ENCODE measurements at places on chromosomes 7 and 10. TPM values are rescaled to one million over a fixed set of nuclear protein-coding genes. Genes with fewer than 3 reads are reported as not detected.

Gene DKK1
- 156 TPM for polyA plus RNA-seq

Gene GPC2
- 0.60 TPM for polyA plus RNA-seq

Gene AGR3
- not detected for polyA plus RNA-seq

Gene CLRN3
- not detected for polyA plus RNA-seq

Gene TDRD1
- 0.22 TPM for polyA plus RNA-seq

Gene ANXA8
- polyA plus RNA-seq, result 0.09 TPM

Gene NPFFR1
- not detected for polyA plus RNA-seq

DNA sequence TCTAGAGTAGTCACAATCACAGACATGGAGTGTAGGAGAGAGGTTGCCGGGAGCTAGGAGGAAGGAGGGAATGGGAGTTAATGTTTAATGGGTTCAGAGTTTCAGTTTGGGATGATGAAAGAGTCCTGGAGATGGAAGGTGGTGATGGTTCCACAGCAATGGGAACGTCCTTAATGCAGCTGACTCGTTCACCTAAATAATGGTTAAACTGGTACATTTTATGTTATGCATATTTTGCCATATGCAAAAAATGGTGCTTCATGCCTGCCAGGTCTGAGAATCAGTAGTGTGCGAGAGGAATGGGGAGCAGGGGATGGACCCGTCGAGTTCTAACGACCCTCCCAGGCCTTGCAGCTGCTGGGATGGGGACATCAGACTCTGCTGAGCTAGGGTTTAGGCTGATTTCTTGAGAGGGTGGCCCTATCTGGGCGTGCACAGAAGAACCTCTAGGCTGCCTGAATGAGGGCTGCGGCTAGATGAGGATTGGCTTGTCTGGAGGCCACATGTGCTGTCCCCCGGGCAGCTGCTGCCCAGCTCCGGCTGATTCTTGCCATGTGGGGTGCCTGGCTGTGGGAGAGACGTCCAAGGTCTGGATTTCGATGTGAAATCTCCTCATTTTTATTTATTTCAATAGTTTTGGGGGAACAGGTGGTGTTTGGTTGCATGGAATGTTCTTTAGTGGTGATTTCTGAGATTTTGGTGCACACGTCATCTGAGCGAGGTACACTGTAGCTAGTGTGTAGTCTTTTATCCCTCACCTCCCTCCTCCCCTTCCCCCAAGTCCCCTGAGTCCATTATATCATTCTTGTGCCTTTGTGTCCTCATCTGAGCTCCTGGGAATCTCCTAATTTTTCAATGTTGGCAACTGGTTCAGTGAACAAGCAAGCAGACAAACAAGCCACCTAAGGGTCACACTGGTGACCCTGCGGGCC lies 116.0 kb downstream of the GRK5 start:
- DNase-seq, result no peak
- H3K4me1 ChIP-seq, result peaks cover 9% of the 10 kb centered on the region
- H3K27me3 ChIP-seq, result no peaks in the 10 kb centered on the region
- no peak overlapping the region for H3K4me3 ChIP-seq

GRCh38 chr10:31803606-31804351 lies 124.9 kb downstream of the ARHGAP12 start:
- DNase-seq, result no peak
- no peak overlapping the region for H3K4me3 ChIP-seq
- H3K27me3 ChIP-seq, result no peaks in the 10 kb centered on the region

GRCh38 chr7:22584179-22584578 lies 84.2 kb upstream of the STEAP1B start:
- no peak overlapping the region for H3K4me3 ChIP-seq
- H3K27ac ChIP-seq, result no peak overlapping the region
- H3K36me3 ChIP-seq, result no peaks in the 10 kb centered on the region
- DNase-seq, result no peak
- H3K27me3 ChIP-seq, result no peaks in the 10 kb centered on the region
- H3K4me1 ChIP-seq, result peaks cover 7% of the 10 kb centered on the region

GRCh38 chr7:101823096-101823495 lies 5.7 kb downstream of the CUX1 start:
- H3K27me3 ChIP-seq, result no peaks in the 10 kb centered on the region
- DNase-seq, result no peak
- H3K4me3 ChIP-seq, result no peak overlapping the region
- no peaks in the 10 kb centered on the region for H3K4me1 ChIP-seq
- no peak overlapping the region for H3K27ac ChIP-seq

- no peaks in the 10 kb centered on the region for H3K36me3 ChIP-seq
- no peak for DNase-seq
- H3K27me3 ChIP-seq, result peaks cover 16% of the 10 kb centered on the region
- H3K4me3 ChIP-seq, result no peak overlapping the region
Observed at GRCh38 chr10:100576282-100576635, 40.5 kb downstream of the HIF1AN start.

GRCh38 chr7:26188206-26188956 lies 12.2 kb downstream of the HNRNPA2B1 start:
- no peak overlapping the region for H3K4me3 ChIP-seq
- H3K36me3 ChIP-seq, result peaks cover 14% of the 10 kb centered on the region
- H3K27ac ChIP-seq, result no peak overlapping the region
- no peak for DNase-seq
- H3K27me3 ChIP-seq, result no peaks in the 10 kb centered on the region
- no peaks in the 10 kb centered on the region for H3K4me1 ChIP-seq

DNA sequence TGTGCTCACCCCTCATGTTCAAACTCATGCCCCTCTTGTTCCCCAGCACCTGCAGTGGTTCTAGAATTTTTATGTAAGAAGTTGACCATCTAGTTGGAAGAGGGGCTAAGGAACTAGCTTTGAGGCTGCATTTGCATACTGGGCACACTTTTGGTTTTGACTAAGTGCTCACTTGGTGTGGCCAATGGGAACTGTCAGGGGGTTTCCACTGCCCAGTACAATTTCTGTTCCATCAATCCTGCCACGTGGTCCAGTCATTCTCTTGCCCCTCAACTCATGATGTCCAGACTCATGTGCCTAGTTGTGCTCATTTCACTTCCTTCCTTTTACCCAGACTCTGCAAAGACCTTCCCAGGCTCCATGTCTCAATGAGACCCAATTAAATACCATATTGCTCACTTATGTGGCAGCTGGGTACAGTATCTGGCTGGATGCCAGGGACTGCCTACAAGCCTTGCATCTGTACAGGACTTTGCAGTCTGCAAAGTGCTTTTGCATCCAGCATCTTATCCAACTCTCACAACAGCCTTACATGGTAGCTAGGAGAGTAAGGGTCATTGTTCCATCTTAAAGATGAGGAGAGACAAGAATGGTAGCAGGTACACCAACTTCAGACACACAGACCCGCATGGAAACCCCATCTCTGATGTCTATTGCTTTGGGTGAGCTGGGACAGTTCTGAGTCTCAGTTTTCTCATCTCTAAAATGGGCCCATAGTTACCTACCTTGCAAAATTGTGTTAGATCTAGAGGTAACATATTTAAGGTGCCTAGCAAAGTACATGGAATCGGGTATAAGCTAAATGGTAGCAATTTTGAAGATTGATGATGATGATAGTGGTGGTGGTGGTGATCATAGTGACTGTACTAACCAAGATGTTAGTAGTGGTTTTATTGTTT lies 30.1 kb upstream of the KCNMA1 start:
- no peaks in the 10 kb centered on the region for H3K36me3 ChIP-seq
- no peak overlapping the region for H3K4me3 ChIP-seq
- H3K4me1 ChIP-seq, result no peaks in the 10 kb centered on the region
- peaks cover 24% of the 10 kb centered on the region for H3K27me3 ChIP-seq

DNA sequence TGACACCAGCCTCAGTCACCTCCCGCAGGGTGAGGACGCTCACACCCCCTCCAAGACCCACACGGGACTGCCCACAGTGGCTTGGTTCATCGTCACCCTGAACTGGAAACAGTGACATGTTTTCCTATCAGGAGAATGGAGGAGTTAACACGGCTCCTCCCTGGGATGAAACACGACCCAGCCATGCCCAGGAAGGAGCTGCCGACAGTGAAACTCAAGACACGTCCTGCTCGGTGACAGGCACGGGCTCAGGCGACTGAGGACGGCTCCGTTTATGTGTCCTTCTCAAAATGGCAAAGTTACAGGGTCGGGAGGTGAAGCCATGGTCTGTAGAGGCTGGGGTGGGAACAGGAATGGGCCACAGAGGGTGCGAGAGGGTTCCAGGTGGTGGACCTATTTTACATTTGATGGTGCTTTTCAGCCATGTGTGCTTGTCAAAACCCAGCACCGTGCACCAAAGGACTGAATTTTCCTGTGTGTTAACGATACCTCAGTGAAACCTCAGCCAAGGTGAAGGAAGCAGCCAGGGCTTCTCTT lies 272.4 kb downstream of the ADARB2 start:
- no peaks in the 10 kb centered on the region for H3K4me1 ChIP-seq
- H3K36me3 ChIP-seq, result no peaks in the 10 kb centered on the region
- H3K4me3 ChIP-seq, result no peak overlapping the region
- no peak for DNase-seq
- no peaks in the 10 kb centered on the region for H3K27me3 ChIP-seq

- H3K27ac ChIP-seq, result no peak overlapping the region
- no peak overlapping the region for H3K4me3 ChIP-seq
- H3K27me3 ChIP-seq, result peaks cover 6% of the 10 kb centered on the region
- DNase-seq, result peak; percentile 22
- peaks cover 11% of the 10 kb centered on the region for H3K4me1 ChIP-seq
Observed at GRCh38 chr10:69968830-69969229, 83.8 kb upstream of the MACROH2A2 start.

GRCh38 chr10:49628599-49628998 lies 14.8 kb downstream of the CHAT start:
- no peak overlapping the region for H3K4me3 ChIP-seq
- H3K4me1 ChIP-seq, result no peaks in the 10 kb centered on the region
- H3K27ac ChIP-seq, result no peak overlapping the region
- no peaks in the 10 kb centered on the region for H3K36me3 ChIP-seq
- DNase-seq, result no peak

DNA sequence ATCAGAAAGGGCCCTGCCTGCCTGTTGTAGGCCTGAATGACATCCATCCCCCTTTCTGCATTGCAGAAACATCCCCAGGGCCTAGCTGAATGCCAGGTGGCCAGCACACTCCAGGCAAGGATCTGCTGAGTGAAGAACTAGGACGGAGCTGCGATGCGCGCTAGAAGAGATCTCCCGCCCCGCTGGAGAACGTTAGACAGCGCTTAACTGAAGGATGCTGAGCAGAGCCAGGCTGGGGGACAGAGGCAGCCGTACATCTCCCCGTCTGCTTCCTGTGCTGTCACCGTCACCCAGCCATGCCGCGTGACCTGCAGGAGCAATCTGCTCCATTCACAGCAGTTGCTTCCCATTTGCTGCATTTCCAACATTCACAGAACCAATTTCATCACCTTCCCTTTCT lies 73.3 kb downstream of the FAM53B start:
- DNase-seq, result no peak
- no peaks in the 10 kb centered on the region for H3K27me3 ChIP-seq
- no peak overlapping the region for H3K27ac ChIP-seq
- no peaks in the 10 kb centered on the region for H3K4me1 ChIP-seq
- H3K36me3 ChIP-seq, result no peaks in the 10 kb centered on the region

DNA sequence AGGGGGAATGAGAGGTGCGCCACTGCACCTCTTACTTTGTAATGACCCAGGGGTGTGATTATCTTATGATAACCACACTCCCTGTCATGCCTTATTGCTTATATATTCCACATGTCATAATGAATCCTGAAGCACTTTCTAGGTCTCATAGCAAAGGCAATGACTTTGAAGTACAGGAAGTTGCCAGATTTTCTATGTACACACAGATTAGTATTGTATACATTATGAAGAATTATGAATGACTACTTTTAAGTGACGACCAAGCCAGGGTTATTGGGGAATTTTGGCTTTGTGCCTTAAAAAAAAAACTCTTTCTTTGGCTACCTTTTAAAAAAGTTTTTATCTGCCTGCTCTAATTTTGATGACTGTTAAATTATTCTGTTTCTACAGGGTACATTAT lies 269.6 kb downstream of the MDFIC start:
- no peaks in the 10 kb centered on the region for H3K4me1 ChIP-seq
- H3K36me3 ChIP-seq, result no peaks in the 10 kb centered on the region
- peak; percentile 38 for DNase-seq
- no peaks in the 10 kb centered on the region for H3K27me3 ChIP-seq
- H3K4me3 ChIP-seq, result no peak overlapping the region

DNA sequence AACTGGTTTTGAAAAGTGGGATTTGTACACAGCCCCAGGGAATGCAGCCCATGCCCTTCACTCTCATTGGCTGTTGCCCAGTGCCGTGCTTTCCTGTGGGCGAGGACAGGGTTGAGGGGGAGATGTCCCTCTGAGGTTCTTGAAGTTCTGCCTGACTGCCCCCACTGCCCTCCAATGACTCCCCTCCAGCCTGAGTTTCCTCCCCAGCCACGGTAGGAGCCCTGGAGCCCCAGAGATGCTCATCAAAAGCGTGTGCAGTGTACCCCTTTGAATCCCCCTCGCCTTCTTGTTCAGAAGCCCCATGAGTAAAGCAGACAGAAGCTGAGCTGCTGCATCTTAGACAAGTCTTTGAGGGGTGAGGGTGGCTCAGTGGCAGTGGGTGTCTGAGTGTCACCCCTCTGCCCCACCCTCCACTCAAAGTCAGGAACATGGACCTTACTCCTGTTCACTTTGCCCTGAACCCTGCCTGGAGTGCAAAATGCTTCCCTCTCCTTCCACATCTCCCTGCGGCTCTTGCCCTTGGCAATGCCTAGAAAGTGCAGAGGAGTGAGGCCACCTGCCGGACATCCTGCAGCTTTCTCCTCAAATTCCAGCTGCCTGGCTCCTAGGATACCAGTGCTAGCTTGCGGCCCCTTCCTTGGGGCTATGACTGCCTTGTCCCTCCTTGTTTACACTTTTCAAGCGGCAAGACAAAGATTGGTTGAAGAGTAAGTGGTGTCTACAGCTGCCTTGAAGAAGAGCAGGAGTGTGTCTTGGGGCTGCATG lies 19.9 kb downstream of the FAM241B start:
- no peaks in the 10 kb centered on the region for H3K4me1 ChIP-seq
- H3K27me3 ChIP-seq, result peaks cover 2% of the 10 kb centered on the region
- H3K36me3 ChIP-seq, result no peaks in the 10 kb centered on the region
- H3K4me3 ChIP-seq, result no peak overlapping the region
- DNase-seq, result peak; percentile 7

DNA sequence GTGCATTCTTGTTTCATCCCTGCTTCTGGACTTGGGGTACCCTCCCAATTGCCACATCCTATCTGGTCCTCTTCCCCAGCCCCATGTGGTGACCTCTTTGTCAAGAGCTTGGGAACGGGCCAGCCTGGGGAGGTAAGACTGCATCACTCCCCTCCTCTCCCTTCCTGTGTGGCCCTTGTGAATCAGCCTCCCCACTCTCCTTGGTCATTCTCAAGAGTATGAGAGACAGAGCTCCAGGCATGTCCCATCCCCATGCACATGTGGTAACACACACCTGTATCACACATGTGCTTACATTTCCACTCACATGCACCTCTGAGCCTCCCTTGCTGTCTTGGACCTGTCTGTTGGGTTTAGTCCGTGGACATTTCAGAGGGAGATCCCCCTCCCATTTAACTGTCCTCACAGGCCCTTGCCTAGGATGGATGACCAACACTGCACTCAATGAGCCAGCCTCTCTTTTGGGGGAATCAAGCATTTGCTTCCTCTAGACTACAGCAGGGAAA lies 2.6 kb downstream of the MRPL43 start:
- H3K27ac ChIP-seq, result no peak overlapping the region
- no peak for DNase-seq
- no peaks in the 10 kb centered on the region for H3K27me3 ChIP-seq
